HL-60 (cell line): ENCODE measurements at places on chromosomes 4 and X.

DNA sequence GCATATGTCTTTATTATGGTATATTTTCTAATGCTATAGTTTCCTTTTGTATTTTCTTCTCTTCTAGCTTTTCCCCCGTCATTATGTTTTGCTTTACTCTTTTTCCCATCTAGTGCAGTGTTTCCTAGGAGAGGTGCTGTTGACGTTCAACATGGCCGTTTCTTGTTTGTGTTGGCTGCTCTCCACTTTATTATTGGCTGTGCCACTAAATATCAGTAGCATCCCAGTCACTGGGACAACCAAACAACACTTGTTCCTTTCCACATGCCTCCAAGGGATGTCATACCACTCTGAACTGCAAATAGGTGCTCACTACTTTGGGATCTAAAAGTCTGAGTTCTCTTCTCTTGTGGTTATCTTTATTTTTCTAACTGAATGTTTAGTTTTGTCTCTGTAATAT is 26.5 kb downstream of the GBA3 start:
- DNase-seq, result no peak

DNA sequence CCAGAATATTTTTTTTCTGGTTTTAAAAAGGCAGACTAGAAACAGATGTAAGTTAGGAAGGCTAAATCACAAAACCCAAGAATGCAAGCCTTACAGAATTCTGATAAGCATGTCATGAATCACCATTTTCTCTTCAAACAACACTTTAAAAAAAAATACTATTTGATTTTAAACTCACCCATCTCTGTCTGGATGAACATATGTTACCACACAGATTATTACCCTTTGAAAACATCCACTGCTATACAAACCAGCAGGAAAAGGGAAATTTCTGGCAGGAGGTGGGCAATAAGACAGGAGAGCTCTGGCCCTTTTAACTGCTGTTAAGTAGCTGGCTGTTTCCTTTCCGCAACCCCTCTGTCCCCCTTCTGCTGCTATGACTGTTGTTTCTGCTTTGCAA is 317.7 kb upstream of the NOCT start:
- DNase-seq, result no peak

DNA sequence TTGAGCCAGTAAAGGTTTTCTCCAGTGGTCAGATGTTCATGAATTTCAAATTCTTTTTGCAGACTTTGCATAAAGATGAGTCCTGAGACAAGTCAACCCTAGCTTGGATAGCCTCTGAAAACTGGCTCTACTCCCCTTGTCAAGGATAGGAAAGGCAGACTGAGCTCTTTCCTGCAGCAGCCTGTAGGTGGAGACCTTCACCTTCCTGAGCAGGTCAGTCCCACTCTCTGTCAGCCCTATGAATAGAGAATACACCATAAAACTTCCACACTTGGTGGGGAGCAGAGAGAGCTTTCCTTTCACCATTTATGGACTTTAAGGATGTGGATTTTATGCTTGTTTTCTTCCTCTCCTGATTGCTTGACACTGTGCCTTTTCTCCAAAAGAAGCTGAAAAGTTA is 41.9 kb downstream of the PCDH19 start:
- no peak for DNase-seq

- DNase-seq, result no peak
Measured at GRCh38 chr4:114085611-114086345, 106.3 kb upstream of the ARSJ start.

DNA sequence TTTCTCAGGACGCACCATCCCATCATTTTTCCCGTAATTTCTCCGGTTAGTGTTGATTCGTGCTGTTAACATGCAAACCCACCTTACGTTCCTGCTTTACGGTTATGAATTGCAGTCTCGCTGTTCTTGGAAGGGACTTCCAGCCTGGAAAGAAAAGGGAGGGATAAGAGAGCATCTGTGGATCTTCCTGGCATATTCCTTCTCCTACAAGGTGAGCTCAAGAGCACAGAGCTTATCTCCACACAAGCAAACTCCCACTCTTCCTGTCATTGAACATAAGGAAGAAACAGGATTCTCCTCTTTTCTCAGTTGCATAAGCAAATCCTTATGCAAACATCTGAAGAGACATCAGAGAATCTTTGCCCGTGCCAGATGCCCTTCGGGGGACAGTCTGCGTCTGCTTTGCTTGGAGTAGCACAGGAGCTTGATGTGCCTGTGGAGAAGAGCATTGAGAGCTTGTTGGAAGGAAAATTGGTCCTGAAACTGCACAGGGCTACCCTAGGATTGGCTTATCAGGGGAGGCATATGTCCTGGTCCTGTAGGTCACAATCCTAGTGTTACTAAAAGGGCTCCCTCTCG is 127.0 kb downstream of the ASMT start:
- no peak for DNase-seq

DNA sequence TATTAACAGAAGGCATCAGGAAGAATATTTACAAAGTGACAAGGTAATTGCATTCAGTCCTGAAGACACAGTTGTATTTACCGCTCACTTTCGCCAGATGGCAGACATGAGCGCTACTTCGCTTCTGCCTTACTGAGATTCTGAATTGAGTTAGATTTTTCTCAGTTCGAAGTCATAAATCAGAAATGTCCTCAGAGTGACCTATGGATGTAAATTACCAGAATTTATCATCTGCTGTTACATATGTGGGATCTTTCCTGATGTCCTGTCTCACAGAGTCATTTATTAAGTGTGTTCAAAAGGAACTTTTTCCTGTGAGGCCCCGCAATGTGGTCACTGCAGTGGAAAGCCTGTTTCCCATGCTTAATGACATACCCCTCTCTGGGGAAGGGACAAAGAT is 97.3 kb upstream of the DCLK2 start:
- no peak for DNase-seq

DNA sequence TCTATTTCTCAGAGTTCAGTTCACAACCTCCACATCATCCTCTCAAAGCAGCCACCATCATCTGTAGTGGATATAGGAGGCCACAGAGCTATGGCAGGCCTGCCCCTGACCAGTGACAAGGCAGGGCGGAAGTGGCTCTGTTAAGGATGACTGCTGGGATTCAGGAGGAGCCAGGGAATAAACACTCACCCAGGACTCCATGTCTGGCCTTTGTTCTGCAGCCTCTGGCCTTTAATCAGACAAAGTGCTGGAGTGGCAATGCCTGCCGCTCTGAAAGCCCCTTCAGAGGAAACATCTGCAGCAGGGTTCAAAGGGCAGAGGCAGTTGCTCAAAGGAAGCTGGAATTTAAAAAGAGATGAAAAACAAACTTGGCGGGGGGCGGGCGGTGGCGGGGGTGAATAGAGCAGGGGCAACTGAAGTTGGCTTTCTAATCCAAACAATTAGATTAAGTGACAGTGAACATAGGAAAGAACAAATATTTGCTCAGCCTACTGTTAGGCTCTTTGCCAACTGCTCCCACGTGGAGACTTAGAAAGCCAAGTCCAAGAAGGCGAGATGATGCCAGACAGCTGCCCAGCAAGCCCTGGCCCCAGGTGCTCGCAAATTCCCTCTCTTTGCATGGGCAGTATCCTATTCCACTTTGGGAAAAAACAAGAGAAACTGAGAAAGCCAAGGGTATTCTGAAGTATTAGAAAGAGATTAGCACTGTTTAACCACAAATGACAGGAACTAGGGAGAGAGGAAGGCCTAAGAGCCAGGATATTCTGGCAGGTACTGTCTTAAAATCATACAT is 5.5 kb downstream of the MPP1 start:
- no peak for DNase-seq

DNA sequence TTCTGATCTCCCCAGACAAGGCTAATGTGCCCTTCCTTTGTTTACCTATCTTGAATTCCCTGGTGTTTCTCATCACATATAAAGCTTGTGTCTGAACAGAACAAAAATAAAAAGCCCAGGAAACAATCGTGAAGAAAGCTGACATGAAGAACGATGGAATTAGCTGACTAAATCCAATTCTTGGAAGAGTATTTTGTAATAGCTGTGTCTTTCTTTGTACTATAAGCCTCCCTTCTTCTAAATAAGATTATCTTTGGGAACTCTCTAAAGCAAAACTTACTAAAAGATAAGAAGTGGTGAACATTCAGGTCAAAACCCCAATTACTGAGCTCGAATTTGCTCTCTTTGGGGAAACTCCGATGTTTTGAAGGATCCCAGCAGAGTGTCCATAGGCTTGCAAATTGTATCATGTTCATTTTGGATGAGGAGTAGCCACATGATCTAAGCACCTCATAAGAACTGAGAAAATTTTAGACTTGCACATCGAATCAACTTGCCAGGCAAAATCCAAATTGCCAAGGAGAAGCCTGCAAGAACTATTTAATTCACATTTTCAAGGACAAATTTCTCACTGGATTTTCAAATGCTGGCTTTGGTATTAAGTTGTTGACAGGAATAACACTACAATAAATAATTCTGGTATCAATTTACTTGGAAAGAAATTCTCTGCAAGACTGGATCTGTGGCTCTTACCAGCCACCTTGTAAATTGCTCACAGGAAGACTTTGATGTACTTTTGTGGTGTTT is 106.2 kb downstream of the LNX1 start:
- DNase-seq, result no peak

DNA sequence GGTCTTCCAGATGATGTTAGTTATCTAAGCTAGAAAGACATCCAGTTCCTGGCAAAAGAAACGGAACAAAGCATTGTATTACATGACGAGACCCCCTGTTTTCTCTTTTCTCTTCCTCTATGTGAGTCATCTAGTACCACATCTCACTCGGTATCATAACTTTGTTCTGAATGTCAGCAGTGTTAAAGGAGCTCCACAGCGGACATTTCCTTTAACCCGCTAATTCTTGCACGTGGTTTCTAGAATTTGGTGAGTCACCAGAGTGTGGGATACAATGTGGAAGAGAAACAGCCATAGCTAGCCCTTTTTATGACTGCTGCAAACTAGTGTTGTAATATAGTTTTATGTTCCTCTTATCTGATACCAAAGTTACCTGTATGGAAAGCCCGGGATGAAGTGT is 243.7 kb downstream of the TENM3 start:
- no peak for DNase-seq

GRCh38 chr4:10040049-10040892 is 19.0 kb upstream of the SLC2A9 start:
- DNase-seq, result no peak

- DNase-seq, result no peak
Measured at GRCh38 chr4:147174591-147174990, 228.9 kb upstream of the TTC29 start.

DNA sequence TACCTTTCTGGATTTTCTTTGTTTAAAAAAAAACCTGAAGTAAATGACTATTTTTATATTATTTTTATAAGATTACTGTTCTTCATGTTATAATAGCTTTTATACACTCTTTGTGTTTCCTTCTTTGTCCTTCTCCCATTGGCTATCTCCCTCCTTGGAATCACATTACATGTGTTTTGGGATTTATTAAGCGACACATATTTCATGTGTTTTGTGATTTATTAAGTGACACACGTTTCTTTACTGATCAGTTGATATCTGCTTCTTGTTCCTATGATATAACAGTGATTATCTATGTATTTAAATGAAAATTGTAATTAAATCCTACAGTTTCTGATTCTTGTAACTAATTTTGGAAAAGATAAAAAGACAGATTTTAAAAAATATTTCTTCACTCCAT is 817.3 kb upstream of the AGA start:
- no peak for DNase-seq

- DNase-seq, result no peak
Measured at GRCh38 chr4:83209419-83209818, 75.2 kb downstream of the COQ2 start.

DNA sequence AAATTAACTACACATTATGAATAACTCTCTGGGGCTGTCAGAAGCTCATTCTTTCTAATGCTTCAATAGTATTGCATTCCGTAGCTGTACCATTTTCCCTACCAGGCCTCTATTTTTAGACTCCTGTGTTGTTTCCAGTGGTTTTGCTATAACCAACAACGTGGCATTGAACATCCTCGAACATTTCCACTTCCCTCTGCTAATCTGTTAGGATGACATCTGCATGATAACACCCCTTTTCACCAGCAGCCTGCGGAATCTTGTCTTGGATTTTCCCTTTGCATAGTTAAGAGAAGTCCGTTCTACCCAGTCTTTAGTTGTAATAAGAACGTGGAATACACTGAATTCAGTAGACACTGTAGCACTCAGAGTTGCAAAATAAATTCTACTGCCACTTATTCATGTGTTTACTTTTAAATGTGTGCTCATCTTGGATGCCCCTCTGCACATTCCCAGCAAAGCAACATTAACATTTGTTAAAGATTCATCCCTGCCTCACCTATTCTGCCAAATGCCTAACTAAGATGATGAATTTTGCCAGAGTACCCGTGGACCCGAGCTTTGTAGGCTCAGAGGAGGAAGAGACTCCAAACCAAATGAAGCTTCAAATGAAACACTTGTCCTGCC is 55.6 kb downstream of the SEL1L3 start:
- no peak for DNase-seq

DNA sequence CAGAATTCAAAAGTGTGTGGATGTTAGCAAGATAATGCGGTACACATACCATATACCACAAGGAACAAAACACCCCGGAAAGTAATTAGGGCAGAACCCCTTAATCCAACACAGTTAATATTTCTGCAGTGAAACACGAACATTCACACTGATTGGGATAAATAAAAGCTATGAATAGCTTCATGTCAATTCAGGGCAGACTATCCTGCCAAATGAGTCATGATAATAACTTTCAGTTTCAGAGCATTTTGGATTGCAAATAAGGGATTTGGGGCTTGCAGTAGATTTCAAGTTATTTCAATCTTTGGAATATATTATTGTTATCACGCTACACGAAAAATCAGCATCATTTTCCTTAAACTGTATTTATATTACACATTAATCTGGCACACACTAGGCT is 24.3 kb downstream of the IRF2 start:
- DNase-seq, result no peak

DNA sequence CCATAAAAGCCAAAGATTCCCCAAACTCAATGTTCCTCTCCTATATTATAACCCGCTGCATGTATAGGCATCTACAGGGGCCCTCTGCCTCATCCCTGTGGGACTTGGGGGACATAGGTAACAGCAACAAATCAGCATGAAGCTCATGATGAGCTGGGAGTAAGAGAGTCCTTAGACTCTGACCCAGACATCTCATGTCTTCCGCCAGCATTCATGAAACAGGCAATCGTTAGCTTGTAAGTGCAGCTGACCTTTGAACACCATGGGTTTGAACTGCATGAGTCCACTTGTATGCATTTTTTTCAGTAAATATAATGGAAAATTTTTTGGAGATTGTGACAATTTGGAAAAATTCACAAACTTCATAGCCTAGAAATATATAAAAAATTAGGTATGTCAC is 10.4 kb upstream of the SCOC start:
- no peak for DNase-seq

GRCh38 chrX:100944601-100945000 is 15.9 kb upstream of the XKRX start:
- no peak for DNase-seq

DNA sequence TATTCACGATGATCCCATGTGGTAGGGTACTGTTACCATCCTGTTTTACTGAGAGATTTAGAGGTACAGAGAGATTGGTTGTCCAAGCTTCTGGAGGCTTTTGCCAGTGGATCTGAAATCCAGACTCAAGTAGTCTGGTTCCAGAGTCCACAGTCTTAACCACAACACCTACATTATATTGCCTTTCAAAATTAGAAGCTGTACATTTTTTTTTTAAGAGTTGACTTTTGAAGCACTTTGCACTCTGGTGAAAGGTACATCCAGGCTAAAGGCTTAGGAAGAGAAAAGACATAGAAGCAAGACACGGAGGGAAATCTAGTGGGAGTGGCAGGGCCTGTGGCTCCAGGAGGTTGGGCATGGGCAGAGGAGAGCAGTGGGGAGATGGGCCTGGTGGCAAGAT is 122.1 kb downstream of the AFF1 start:
- no peak for DNase-seq
